Posterior vena cava (tissue), 2 donors: ENCODE measurements at places on chromosomes 1 and 21. TPM values are rescaled to one million over a fixed set of nuclear protein-coding genes. Genes with fewer than 3 reads are reported as not detected.

Gene GJA4
- 26.8 TPM for total RNA-seq

Gene SLC22A15
- 6.1 TPM for total RNA-seq

Gene KMO
- total RNA-seq: 1.2 TPM

Gene TSPAN1
- 1.6 TPM for total RNA-seq

Gene RAD54L
- 0.67 TPM for total RNA-seq

Gene RPTN
- not detected for total RNA-seq

Gene TNNT2
- total RNA-seq: not detected

Gene RPE65
- total RNA-seq: 0.19 TPM
